ENCODE measurements at places on chromosomes 11 and 22. TPM values are rescaled to one million over a fixed set of nuclear protein-coding genes. Genes with fewer than 3 reads are reported as not detected.
A peak's percentile ranks its signal among the peaks of the same experiment; 100 is the strongest.

Gene GGTLC3
- polyA plus RNA-seq: 0.34 TPM

Gene IL18
- polyA plus RNA-seq: 60.7 TPM

Gene APOA5
- polyA plus RNA-seq: 0.09 TPM

DNA sequence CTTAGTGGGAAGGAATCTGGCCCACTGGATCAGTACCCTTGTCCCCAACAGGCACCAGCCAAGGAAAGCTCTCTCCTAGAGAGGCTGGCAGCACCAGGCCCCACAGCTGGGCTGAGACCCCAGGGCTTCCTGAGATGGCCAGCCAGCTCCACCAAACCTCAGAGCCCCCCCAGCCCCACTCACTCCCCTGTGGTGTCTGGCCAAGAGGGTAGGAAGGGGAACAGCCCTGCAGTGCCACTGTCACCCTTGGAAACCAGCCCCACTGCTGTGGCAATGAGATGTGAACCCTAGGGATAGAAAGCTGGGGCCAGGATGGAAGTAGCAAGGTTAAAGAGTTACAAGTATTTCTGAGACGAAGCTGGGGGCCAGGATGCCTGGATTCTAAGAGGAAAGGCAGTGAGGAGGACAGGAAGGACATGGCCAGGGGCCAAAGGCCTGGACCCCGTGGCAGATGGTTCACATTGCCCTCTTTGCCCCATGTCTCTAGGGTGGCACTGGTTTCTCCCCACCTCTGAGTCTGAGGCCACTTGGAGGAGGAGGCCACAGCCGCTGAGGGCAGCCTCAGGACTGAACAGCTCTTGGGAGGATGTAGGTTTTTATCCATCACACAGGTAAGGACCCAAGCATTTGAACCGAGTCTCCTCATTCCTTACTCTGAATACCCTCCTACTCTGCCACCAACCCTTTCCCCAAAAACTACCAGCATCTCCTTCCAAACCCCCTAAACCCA is 28.8 kb downstream of the NRXN2 start:
- no peak overlapping the region for H3K27ac ChIP-seq
- no peak overlapping the region for H3K4me3 ChIP-seq
- H3K27me3 ChIP-seq: peaks cover 75% of the 10 kb centered on the region
- no peaks in the 10 kb centered on the region for H3K4me1 ChIP-seq

GRCh38 chr11:112523477-112523876 is 262.8 kb upstream of the PLET1 start:
- no peak for DNase-seq
- no peaks in the 10 kb centered on the region for H3K4me1 ChIP-seq
- H3K27me3 ChIP-seq: no peaks in the 10 kb centered on the region

DNA sequence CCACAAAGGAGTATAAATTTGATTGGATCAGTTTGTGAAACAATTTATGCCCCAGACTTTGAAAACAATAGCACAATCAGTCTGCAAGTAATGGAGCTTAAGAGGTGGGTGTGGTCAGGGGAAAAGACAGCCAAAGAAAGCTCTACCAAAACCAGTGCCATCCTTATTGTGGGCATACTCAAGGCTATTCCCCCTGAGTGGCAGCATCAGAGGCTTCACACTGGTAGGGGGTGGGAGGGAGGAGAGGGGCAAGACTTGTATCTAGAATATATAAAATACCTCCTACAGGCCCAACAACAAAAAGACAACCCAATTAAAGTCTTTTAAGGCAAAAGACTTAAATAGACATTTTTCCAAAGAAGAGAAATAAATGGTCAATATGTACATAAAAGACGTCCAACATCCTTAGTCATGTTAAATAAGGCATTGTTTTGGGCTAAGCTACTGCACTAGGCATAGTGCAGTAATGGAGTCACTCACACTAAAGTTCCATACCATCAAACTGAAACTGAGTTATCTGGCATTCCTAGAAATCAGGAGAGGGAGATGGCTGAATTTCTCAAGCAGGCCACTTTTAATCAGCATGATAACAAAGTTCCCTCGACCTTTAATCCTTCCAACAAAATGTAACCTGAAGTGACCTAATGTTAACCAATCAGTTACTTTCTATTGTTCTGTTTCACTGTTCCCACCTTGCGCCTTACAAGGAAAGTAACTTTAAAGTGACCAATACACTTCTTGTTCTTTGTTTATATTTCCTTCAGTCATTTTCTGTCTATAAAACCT is 24.8 kb downstream of the NARS2 start:
- no peak overlapping the region for H3K4me3 ChIP-seq
- H3K36me3 ChIP-seq: no peaks in the 10 kb centered on the region
- peak; percentile 53 for DNase-seq
- no peaks in the 10 kb centered on the region for H3K4me1 ChIP-seq

GRCh38 chr22:47375621-47376321 is 613.3 kb downstream of the TBC1D22A start:
- H3K4me3 ChIP-seq: no peak overlapping the region
- H3K27ac ChIP-seq: no peak overlapping the region
- H3K27me3 ChIP-seq: no peaks in the 10 kb centered on the region
- H3K36me3 ChIP-seq: no peaks in the 10 kb centered on the region
- no peaks in the 10 kb centered on the region for H3K4me1 ChIP-seq

DNA sequence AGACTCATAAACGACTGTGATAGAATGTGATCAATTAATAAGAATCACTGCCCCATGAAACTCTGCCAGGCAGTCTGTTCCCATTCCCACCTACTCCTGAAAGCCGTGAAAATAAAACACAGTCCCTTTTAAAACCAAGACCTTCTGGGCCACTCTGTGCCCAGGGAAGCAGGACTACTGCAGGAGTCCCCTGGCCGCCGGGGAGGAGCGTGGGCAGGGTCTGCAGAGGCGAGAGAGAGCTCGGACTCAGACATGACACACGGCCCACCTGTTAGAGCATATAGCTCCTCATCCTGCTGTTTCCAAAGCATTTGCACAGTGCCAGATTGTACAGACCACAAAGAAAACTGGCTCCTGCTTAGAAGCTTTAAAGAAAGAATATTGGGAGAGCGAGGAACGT is 400.5 kb downstream of the SHANK2 start:
- H3K27me3 ChIP-seq: no peaks in the 10 kb centered on the region
- H3K36me3 ChIP-seq: no peaks in the 10 kb centered on the region
- H3K27ac ChIP-seq: no peak overlapping the region
- no peak overlapping the region for H3K4me3 ChIP-seq

DNA sequence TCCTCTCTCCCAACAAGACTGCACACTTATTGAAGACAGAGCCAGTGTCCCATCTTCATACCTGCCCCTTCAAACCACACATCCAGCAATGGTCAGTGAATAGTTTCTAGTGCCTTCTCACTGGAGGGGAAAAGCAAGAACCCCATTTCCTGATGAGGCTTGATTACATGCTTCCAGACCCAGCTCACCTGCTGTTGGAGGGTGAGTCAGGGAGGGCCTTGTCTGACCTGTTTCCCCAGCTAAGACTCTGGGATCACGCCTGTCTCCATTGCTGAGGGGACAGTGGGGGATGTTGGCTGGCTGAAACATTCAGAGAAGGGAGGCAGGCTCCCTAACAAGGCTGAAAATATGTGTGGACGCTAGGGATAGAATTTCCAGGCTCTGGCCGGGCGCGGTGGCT is 27.5 kb upstream of the ZDHHC13 start:
- no peaks in the 10 kb centered on the region for H3K36me3 ChIP-seq
- H3K27ac ChIP-seq: no peak overlapping the region
- DNase-seq: no peak
- no peak overlapping the region for H3K4me3 ChIP-seq
- no peaks in the 10 kb centered on the region for H3K4me1 ChIP-seq
- H3K27me3 ChIP-seq: no peaks in the 10 kb centered on the region

DNA sequence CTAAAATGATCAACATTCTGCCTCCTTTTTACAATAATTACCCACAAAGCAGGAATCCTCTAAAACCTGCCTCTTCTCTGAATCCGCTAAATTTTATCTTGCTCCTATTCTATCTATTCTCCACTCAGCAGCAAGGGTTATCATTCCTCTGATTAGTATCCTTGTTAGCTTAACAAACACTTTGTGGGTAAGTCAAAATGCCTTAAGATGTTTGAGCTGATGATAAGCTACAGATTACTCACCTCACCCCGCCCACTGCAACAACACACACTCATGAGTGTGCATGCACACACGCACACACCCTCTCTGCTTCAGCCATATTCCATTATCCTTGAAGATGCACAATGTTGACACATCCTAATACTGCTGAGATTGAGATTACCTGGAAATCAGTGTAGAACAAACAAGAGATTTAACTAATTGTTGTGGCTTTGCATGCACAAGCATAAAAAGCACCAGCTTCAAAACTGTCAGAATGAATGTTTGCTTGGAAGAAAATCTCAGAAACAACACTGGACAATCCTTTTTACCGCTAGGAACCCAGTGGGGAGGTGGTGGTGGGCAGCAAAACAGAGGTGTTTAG is 130.9 kb downstream of the BBOX1 start:
- H3K36me3 ChIP-seq: no peaks in the 10 kb centered on the region
- H3K27ac ChIP-seq: no peak overlapping the region
- no peak for DNase-seq
- H3K27me3 ChIP-seq: no peaks in the 10 kb centered on the region
- H3K4me3 ChIP-seq: no peak overlapping the region

GRCh38 chr22:20589614-20590476 is 82.4 kb downstream of the MED15 start:
- H3K27me3 ChIP-seq: no peaks in the 10 kb centered on the region
- peaks cover 29% of the 10 kb centered on the region for H3K36me3 ChIP-seq
- no peak overlapping the region for H3K4me3 ChIP-seq
- no peak for DNase-seq
- H3K4me1 ChIP-seq: no peaks in the 10 kb centered on the region

DNA sequence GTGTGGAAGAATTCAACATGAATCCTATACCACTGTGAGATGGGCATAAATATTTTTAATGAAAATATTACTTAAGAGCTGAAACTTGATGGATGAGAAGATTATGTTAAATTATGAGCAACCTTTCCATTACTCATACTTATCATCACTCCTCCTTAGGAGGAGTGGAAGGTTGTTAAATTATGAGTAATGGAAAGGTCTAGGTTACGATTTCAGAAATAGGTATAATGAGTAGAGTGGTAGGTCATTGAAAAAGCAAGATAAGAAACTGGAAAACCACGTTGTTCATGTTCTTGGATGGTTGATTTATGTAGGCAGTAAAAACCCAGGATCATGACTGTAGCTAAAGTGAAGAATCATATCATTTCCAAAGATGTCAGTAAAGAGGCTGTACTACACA is 973.2 kb upstream of the RAG2 start:
- no peaks in the 10 kb centered on the region for H3K4me1 ChIP-seq
- H3K27me3 ChIP-seq: no peaks in the 10 kb centered on the region
- no peak overlapping the region for H3K4me3 ChIP-seq
- H3K36me3 ChIP-seq: no peaks in the 10 kb centered on the region

GRCh38 chr22:27948569-27948968 is 29.5 kb upstream of the PITPNB start:
- no peaks in the 10 kb centered on the region for H3K4me1 ChIP-seq
- no peaks in the 10 kb centered on the region for H3K36me3 ChIP-seq
- H3K4me3 ChIP-seq: no peak overlapping the region
- DNase-seq: no peak
- H3K27ac ChIP-seq: no peak overlapping the region

- no peak overlapping the region for H3K4me3 ChIP-seq
- no peaks in the 10 kb centered on the region for H3K4me1 ChIP-seq
- H3K27me3 ChIP-seq: no peaks in the 10 kb centered on the region
- H3K27ac ChIP-seq: no peak overlapping the region
Observed at GRCh38 chr11:113488931-113489351, 13.7 kb upstream of the DRD2 start.

GRCh38 chr22:27633296-27633871 is 168.2 kb downstream of the MN1 start:
- no peaks in the 10 kb centered on the region for H3K36me3 ChIP-seq
- no peak overlapping the region for H3K4me3 ChIP-seq
- H3K4me1 ChIP-seq: peaks cover 18% of the 10 kb centered on the region
- no peaks in the 10 kb centered on the region for H3K27me3 ChIP-seq

DNA sequence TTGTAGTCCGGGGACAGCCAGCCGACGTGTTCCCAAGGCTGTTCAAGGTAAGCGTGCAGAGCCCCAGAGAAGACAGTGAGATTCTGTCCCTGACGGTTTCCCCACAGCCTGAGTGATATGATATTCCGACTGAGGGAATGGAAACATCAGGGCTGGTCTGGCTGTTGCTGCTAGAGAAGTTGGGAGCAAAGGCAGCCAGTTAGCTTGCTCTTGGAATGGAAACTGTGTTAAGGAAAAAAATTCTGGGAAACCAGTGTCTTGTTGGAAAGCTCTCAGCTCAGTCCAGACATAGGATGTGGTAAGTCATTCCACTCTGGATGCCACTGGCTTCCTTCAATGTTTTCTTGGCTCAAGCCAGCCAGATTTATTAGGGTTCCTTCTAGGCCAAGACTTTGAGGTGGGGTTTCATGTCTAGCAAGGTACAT is 8.8 kb downstream of the CRY2 start:
- H3K36me3 ChIP-seq: peaks cover 64% of the 10 kb centered on the region
- no peaks in the 10 kb centered on the region for H3K27me3 ChIP-seq
- H3K4me1 ChIP-seq: peaks cover 16% of the 10 kb centered on the region
- no peak overlapping the region for H3K4me3 ChIP-seq
- no peak for DNase-seq
- peak overlapping the region; percentile 5 for H3K27ac ChIP-seq

DNA sequence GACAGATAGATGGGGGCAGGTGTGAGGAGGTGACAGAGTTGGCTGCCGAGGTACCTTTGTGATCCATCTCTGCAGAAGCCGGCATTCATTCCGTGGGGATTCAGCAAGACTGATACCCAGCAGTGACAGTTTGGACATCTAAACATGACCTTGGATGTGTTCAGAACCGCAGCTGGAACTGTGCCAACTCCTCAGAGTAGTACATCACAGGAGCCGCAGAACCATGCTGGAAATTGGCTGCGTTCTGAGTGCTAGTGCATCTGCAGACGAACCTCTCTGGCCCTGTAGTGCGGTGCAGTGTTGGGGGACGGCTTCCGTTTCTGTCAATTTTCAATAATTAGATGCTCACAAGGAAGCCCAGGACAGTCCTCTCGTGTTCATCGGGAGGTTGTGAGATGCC is 772.1 kb downstream of the NTM start:
- H3K27me3 ChIP-seq: no peaks in the 10 kb centered on the region
- H3K36me3 ChIP-seq: no peaks in the 10 kb centered on the region
- H3K4me3 ChIP-seq: no peak overlapping the region

DNA sequence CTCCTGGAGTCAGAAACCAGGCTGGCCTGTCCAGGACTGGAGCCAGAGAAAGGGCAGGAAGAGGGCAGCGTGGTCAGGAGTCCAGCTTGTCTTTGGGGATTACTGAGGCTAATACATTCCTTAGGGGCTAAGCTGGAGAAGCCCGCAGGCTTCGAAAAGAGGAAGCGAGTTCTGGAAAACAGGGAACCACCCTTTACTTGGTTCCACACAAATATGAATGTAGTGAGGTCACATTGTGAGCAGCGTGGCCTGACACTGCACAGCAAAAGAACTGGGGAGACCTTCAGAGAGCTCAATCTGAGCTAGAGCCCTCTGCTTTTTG is 132.3 kb downstream of the CEP164 start:
- no peaks in the 10 kb centered on the region for H3K4me1 ChIP-seq
- DNase-seq: no peak
- H3K36me3 ChIP-seq: no peaks in the 10 kb centered on the region
- no peak overlapping the region for H3K27ac ChIP-seq

GRCh38 chr22:40426594-40427333 is 56.4 kb downstream of the SGSM3 start:
- no peaks in the 10 kb centered on the region for H3K4me1 ChIP-seq
- H3K27ac ChIP-seq: no peak overlapping the region
- no peaks in the 10 kb centered on the region for H3K27me3 ChIP-seq
- no peak for DNase-seq
- H3K36me3 ChIP-seq: peaks cover 84% of the 10 kb centered on the region

All from large intestine (tissue), 12 donors.